ENCODE measurements at places on chromosomes 3 and 15.

GRCh38 chr3:159902546-159903314 lies 85.9 kb upstream of the IL12A start:
- no peak for DNase-seq

DNA sequence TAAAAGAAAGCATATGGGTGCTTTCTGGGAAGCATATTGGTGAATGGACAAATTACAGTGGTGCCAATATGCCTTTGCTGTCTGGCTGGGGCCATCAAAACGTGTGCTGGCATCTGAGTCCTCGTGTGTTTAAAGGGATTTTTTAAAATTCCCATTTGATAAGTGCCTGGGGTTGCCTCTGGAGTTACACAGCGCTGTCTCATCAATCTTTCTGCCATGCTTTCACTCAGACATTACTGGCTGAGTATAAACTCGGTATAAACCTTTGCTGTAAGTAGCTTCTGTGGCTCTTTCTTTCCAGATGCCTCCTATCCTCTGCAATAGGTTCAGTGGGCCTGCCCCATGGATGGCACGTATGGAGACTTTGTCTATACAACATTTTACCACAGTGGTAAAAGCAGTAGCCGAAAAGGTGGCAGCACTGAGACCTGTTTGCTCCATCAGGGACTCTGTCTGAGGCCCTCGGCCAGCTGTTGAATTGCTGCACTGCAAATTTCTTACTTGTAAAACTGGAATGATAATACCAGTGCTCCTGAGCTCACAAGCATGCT lies 195.5 kb downstream of the LPP start:
- no peak for DNase-seq

DNA sequence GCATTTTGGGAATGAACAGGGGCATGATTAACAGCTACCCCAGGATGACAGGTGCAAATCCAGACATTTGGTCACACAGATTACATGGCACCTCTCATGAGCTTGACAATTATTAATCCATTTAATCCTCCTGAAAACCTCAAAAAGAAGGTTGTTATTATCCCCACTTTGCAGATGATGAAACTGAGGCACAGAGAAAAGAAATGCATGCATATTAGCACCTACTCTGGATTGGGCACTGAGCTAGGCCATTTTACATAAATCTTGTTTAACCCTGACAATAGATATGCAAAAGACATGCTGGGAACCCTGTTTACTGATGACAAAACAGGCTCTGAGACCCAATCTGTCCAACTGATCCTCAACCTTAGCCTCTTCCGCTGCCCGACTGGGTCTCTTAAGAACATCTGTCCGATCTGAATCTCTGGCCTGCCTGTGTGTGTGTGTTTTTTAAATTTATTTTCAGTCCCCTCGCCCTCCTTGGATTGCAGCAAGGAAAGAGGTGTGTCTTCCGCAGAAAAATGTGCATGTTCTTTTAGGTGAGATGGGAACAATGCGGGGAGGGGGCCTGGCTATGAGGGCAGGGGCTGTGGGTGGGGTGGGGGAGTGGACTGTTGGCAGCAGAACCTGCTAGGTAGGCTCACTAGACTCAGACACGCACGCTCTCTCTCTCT lies 162.5 kb downstream of the WNT7A start:
- DNase-seq, result no peak

- DNase-seq, result no peak
Measured at GRCh38 chr3:183038757-183039156, 58.4 kb upstream of the DCUN1D1 start.

DNA sequence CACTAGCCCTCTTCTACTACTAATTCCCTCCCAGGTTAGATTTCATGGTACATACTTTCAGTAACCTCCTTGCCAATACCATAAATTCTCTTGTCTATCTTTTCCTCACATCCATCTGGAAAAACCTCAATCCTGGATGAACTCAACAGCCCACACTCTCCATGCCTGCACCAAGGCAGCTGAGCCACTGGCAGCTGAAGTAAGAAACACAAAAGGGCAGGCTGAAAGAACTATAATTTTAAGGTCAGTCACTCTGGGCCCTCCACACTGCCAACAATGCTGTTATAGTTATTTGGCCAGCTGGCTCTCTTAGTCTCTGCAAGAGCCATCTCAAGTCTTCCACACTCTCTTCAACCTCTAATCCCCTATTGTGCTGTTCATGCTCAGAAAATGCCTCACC lies 15.1 kb upstream of the TIPARP start:
- no peak for DNase-seq

DNA sequence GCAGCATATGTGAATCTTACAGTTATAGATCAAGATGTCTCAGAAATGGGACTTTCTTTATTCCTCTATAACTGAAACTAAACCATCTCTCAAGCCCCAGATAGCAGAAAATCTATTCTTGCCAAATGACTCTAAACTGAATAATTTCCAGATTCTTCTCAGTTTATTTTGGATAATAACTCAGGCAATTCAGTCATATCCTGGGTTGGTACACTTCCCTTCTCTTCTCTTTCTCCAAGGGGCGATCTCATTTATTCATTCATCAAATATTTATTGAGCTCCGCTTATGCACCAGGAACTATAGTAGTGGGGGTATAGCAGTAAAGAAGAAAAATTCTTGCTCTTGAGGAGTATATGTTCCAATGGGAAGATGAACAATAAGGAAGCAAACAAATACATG lies 13.5 kb upstream of the PCOLCE2 start:
- no peak for DNase-seq

DNA sequence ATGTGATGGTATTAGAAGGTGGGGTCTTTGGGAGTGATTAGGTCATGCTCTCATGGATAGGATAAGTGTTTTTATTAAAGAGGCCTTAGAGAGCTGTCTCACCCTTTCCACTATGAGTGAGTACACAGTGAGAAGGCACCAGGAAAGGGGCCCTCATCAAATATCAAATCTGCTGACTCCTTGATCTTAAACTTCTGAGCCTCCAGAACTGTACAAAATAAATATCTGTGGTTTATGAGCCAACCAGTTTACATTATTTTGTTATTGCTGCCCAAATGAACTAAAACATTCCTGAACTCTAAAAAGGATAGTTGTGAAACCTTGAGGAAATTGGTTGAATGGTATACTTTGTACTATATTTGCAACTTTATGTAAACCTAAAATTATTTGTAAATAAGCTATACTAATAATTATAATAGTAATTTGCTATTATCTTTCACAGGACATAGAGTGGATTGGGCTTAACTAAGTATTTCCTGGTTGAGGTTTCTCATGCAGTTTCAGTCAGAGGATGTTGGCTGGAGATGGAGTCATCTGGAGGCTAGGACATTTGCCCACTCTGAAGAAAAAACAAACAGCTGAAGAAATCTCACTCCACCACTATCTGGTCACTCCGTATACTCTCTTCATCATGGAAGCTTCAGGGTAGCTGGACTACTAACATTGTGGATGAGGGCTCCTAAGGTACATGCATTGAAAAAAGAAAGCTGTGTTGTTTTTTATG lies 1068.6 kb upstream of the CADM2 start:
- no peak for DNase-seq

DNA sequence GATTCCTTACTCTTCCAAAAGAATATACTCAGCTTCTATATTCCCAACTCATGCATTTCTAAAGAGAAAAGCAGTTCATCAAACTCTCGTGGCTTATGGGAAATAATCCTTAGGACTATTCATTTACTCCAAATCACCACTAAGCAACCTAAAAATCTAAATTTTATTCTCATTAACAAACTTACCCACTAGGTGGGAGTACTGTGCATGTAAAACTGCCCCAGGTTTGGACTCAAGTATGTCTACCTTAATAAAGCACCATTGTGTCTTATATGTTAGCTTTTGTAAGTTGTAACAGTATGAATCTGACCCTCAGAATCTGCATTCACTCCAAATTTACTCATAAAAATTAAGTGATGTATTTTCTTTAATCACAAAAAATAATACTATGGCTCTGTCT lies 25.3 kb downstream of the RAD18 start:
- DNase-seq, result no peak

- no peak for DNase-seq
Measured at GRCh38 chr3:40572588-40572987, 47.8 kb downstream of the ZNF621 start.

DNA sequence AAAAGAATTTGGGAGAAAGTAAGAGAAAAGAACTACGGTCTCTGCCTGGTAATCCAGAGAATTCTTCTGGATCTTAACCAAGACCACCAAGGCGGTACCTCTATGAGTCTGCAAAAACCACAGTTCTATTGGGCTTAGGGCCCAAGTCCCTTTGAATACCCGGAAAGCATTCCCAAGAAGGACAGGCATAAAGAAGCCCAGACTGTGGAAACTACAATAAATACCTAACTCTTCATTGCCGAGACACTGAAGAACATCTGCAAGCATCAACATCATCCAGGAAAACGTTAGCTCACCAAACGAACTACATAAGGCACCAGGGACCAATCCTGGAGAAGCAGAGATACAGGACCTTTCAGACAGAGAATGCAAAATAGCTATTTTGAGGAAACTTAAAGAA lies 162.3 kb upstream of the TMC3 start:
- DNase-seq, result no peak

DNA sequence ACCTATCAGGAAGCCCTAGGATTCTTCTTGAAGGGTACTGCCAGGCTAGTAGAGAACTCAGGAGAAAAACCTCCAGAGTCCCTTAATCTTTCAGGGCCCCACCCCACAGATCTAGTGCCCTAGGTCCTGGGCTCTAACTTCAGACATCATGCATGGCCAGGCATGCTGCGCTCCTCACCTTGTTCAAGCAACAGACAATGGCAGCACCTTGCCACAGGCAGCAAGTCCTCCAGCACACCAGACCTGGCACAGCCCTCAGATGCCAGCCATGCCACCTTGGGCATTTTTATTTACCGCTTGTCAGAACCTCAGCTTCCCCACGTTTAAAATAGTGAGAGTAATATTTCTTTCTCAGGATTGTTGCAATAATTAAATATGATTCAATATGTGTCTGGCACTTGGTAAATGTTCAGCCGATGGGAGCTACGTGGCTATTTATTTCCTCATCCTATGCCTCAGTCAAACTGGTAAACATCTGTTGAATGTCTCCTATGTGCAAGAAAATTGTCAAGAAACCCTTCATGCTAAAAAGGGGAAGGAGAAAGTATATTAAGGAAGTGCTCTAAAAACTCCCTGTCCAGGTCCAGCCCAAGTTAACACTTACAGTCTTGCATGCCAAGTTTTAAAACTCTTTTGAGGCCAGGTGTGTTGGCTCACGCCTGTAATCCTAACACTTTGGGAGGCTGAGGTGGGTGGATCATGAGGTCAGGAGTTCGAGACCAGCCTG lies 14.5 kb upstream of the CCR1 start:
- no peak for DNase-seq

DNA sequence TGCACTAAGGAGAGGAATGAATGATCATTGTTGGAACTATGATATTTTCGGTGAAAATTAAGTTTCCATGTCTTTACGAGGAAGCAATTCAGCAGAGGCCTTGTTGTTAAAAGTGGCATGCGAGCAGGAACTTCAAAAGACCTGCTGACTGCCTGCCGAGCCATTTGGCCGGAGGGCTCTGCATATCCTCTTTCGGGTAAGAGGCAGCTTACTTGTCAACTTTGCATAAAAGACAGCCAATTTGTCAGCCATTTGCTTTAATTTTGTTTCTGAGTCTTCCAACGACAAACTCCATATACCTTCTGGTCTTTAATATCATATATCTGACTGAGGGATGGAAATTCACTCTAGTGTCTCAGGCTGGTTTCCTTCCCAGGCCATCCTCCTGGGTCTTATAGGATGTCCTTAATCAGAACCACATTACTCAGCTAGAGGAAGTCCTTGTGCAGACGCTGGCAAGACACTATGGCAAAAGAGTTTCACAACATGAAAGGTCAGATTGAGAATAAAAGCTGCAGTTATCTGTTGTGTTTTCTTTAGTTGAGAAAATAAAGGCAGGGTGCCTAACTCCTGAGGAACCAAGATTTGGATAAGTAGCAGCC lies 128.7 kb upstream of the WNT5A start:
- DNase-seq, result no peak

- DNase-seq, result no peak
Measured at GRCh38 chr3:66362541-66362941, 138.3 kb downstream of the LRIG1 start.

- DNase-seq, result no peak
Measured at GRCh38 chr3:45551214-45552010, 43.1 kb upstream of the LIMD1 start.

DNA sequence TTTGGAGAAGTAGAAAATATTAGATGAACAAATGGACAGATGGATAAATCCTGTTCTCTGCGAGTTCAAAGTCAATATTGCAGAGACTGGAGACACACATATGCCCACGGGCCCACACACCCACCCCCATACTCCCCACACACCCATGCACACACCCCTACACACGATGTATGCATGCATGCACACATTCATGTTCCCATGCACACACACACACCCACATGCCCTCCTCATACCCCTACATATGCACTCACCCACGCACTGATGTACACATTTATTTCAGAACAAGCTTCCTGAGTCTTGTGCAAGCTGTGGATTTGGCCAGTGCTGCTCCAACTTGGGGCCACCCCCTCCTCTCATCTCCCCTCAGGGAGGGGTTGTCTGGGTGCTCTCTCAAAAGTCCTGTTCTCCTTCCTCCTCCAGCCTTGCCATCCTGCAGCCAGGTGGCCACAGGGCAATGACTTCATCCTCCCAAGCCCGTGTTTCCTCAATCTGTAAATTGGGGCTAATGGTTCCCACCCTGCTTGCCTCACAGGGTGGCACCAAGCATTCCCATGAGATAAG lies 16.4 kb downstream of the MAPKAPK3 start:
- DNase-seq, result no peak

DNA sequence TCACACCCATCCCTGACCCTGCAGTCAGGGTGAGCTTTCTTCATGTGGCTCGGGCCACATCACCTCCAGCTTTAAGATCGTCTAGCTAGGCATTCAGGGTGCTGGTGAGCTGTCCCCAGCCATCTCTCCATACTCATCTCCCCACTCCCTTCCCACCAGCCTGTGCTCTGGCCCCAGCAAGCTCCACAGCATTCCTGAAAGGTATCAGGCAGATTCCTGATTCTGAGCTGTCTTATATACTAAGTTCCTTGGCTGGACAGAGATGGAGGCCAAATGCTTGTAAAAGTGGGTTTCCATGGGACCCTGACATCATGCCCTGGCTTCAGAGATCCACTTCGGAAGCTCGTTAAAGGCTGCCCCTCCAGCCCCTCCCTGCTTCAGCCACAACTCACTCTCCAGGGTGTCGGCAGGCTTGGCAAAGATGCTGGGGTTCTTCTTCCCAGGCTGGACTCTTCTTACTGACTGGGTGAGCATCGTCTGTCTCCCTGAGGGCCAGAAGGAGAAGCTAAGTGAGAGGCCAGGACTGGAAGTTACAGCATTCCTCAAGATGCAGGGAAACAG lies 3.9 kb downstream of the CILP start:
- DNase-seq, result no peak

GRCh38 chr15:77722759-77723460 lies 90.2 kb upstream of the LINGO1 start:
- no peak for DNase-seq

DNA sequence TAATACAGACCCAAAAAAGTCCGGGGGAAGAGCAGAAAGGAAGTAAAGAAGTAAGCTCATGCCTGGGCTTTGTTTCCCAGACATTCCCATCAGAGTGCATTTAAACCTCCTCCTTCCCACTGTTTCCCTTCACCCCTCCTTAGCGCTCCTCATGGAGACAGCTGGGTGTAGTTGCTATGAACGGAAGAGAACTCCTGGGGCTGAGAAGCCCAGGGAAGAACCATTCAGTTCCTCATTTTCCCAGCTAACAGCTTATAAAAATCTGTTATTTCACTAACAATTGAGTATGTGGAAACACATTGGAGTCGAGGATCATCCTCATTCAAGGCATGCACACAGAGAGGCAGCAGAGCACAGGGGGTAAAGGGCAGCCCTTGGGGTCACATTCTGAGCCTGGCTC lies 299.3 kb downstream of the SHQ1 start:
- DNase-seq, result no peak
